ENCODE measurements at places on chromosomes 7 and 10. TPM values are rescaled to one million over a fixed set of nuclear protein-coding genes. Genes with fewer than 3 reads are reported as not detected.

DNA sequence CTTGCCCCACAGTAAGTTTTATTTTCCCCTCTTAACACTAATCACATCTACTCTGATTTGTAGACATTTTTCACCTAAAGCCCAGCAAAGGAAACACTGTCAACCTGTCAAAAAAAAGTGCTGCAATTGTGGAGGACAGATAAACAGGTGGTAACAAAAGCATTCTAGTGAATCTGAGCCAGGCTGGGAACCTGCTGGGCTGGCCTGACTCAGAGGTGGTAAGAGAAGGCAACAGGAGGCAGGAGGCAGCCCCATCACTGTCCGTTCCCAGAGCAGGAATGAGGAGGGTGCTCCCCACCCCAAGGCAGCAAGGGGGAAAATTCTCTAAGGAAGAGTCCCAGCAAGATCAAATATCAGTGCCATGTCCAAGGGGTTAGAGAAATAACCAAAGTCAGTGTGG lies 19.5 kb upstream of the HERPUD2 start:
- no peak for DNase-seq

The KEL gene
- polyA plus RNA-seq, result 0.31 TPM

GRCh38 chr10:34373211-34373610 lies 441.9 kb downstream of the PARD3 start:
- no peak for DNase-seq

The GHRHR gene
- not detected for polyA plus RNA-seq

The DBF4 gene
- 5.4 TPM for polyA plus RNA-seq

DNA sequence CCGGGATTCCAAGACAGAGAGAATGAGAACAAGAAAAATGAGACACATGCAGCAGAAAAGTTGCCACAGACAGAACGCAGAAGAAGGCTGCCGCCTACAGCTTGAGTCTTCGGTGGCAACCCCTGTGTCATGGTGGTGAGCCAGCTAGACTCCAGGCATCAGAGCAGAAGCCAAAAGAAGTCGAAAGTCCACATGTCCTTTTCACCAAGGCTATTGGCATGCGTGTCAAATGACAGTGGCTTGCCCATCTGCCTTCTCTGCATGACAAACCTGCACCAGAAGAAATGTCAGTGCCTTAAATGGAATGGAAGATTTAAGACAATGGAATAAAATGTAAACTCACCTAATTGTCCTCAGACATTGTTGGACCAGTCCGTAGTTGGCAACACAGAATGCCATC lies 93.9 kb upstream of the NPSR1 start:
- no peak for DNase-seq

DNA sequence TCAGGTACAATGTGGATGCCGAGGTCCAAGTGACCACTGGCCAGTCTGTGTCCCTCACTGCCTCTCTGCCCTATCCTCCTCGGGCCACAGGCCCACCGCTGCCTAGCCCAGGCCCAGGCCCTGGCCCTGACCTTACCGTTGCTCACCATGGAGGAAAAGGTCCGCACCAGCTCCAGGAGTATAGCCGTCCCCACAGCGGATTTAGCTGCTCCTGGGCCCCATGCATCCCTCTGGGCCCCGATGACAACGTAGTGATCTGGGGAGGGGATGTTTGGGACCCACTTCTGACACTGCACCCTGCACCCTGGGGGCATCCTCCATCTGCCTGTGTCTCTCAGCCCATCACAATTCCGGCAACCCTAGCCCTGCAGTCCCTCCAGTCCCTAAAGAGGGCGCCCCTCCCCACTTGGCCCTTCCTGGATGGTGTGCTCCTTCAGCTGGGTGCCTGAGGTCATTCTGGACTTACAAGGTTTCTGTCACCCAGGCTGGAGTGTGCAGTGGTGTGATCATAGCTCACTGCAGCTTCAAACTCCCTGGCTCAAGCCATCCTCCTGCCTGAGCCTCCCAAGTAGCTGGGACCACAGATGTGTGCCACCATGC lies 12.1 kb downstream of the TFR2 start:
- DNase-seq, result no peak

DNA sequence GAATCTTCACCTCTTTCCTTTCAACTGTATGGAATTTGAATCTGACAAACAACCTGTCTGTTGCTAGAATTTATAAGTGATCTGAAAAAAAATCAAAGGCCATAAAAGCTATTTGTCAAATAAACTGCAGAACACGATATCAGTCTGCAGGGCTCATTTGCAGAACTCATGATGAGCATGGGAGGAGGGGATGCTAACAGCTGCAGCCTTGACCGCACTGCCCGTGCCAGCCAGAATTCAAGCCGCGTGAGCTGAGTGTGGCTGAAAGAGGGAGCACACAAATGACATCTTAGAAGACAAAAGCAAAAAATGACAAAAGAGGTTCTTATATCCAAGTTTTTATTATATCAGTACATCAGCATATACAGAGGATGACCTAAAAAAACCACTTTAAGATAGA lies 15.7 kb downstream of the LRRTM3 start:
- no peak for DNase-seq

The TMEM213 gene
- not detected for polyA plus RNA-seq

- DNase-seq, result no peak
Measured at GRCh38 chr7:17952387-17952786, 12.1 kb upstream of the SNX13 start.

- DNase-seq, result no peak
Measured at GRCh38 chr7:23969443-23969842, 259.4 kb downstream of the STK31 start.

The POR gene
- 63.4 TPM for polyA plus RNA-seq

- DNase-seq, result no peak
Measured at GRCh38 chr7:152521420-152522337, 85.9 kb upstream of the KMT2C start.

The PHYHIPL gene
- polyA plus RNA-seq, result not detected

DNA sequence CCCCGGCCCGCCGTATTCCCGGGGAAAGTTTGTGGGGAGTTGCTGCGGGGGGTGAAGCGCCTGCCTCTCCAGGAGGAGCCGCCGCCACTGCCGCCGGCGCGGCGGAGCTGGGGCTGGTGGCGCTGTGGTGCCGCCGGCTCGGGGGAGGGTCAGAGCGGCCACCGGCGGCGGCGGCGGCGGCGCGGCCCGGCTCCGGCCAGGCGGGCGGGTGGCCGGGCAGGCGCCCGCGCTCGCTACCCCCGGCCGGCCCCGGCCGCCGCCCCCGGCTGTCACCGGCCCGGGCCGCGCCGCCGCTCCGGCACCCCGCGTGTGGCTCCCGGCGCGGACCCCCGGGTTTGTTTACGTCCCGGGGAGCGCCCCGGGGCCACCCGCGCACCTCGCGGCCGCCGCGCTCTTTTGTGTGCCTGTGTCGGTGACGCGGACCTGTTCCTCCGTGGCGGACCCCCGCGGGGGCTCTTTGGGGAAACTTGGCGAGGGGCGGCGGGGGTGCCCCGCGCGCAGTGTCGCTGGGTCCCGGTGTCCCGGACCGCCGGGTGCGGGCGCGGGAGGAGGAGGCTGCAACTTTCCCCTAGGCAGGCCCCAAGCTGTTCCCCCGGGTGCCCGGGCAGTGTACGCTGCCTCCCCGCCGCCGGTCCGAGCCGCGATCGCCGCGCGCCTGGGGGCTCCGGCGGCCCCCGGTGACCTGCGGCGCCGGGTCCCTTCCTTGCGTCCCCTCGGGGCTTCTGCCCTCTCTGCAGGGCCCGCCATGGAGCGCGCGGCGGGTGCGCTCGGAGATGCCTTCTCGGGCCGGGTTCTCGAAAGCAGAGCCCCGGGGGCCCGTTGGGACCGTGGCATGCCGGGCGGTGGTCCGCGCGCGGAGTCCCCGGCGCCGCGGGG lies 593 bp upstream of the CUX1 start:
- DNase-seq, result no peak

DNA sequence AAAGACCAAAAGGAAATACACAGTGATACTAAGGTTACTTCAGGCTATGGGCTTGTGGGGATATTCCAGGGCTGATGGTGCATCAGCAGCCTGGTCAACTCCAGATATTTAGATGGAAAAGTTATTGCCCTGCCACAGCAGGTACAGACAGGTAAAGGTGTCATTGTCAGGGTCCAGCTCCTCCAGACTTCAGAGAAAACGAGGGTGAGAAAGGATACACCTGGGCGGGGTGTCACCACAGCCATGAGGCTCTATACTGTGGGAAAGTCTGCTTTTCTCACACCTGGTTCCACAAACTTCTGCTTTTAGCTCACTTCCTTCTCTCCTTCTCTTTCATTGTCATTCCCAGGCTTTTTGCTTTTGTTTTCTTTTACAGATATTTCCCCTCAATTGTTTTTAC lies 2.0 kb upstream of the C10orf120 start:
- DNase-seq, result no peak

GRCh38 chr10:30858499-30858898 lies 173.2 kb downstream of the ZNF438 start:
- DNase-seq, result no peak

The CABCOCO1 gene
- polyA plus RNA-seq, result 3.0 TPM

DNA sequence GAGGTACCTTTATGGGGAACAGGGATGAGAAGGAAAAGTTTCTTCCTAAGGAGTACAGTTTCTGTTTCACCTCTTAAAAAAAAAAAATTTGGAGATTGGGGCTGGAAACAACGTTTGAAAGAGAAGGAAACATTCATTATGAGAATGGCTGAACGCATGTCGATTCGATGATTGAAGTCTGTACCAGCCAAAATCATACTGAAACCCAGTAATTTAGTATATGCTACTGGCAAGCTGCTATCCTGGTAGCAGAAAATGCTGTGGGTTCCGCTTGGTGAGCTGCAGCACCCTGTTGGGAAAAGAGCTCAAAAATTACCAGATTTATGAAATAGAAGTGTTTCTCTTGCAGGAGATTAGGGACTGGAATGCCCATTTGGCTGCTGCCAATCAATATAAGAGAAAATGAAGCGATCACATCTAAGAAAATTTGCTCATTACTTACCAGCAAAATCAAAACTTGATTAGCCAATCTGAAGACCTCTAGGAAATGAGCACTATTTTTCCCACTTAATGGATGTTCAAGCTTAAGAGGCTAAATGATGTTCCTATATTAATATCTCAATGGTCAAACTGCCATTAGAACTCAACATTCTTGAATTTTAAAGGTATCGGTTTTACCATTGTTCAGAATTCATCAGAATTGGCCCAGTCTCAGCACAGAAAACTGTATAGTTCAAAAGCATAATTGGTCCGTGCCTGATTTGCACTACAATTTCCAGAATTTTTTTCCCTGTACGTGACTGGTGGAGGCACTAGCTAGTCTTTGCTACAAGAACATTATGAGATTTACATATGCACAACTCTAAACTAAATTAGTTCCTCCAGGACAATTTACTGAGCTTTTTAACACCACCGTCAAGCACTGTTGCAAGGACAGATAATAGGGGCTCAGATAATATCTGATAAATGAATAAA lies 1.2 kb upstream of the ITGB1 start:
- no peak for DNase-seq

DNA sequence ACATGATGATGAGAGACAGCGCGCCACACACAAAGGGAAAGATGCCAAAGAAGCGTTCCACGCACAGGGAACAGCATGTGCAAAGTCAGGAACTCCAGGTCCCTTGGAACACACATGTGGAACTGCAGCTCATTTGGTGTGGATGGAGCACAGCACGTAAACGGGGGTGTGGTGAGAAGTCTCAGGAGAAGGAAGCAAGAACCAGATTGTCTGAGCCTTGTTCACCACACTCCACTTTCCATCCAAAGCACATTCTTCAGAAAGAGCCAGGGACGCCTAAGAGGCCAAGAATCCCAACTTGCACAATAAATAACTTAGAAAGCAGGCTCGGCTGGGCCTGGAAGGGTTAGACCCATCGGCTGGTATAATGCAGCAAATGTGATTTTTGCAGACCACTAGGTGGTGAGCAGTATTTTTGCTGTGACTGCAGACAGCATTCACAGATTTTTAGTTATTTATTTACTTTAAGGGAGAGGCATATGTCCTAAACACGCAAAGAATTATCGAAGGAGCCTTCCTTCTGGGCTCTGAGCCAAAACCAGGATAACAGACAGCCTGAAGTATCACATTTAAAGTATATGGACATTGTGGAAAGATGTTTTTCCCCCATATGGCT lies 27.9 kb upstream of the ASCC1 start:
- peak; percentile 92 for DNase-seq

DNA sequence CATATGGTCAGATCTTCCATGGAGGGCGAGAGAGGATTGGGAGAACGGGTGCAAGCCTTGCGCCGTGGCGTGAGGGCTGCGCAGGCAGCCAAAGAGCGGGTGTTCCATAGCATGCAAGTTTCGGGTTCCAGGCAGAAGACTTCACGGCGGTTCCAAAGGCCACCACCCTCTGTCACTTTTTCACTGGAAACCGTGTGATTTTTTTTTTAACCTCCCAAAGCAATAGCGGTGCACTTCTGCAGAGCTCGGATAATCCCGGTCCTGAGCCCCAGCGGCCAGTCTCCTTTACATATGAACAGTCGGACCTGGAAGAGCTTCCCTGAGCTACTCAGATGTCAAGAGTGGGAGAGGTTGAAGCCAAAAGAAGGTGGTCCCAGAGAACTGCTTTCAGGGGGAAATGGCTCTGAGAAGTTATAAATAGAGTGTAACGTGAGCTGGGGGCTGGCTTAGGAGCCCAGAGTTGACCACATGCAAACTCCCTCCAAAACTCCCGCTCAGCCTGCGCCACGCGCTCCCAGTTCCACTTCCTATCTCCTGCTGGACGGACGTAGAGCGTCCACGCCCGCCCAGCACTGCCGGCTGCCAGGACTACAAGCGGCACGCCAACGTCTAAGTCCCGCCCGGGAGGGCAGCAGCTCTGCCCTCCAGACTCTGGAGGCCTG lies at the start of gene MEOX2:
Gene MEOX2, minus strand, starts transcription at position 389 of the 662 bp plus-strand sequence. Its CDS starts 281 bp downstream, at position 108.
- DNase-seq, result no peak

DNA sequence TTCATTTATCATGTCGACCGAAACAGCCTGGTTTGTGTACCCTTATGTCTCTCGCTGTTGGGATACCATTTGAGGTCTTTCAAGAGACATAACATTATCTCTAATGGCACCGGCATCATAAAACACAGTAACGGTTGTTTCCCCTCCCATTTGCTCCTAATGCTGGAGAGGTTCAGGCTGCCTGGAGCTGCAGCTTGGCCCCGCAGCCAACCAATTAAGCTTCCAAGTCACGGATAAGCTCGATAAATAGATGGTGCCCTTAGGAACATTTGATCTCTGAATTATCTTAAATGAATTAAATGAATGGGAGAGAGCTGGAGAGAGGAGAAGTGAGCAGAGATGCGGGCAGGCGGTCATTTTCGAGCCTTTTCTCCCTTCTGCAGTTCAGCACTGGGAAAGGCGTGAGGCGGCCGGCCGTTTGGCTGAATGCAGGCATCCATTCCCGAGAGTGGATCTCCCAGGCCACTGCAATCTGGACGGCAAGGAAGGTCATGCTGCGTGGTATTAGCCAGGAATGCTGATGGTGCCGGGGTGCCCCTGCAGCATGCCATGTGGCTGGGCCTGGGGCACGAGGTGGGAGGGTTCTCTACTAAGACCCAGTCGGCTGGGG lies 12.6 kb downstream of the CPA4 start:
- DNase-seq, result no peak

The SLC26A5 gene
- not detected for polyA plus RNA-seq

All from BJ (cell line).